ENCODE measurements at places on chromosomes 5 and 9. TPM values are rescaled to one million over a fixed set of nuclear protein-coding genes. Genes with fewer than 3 reads are reported as not detected.

The LECT2 gene
- not detected for total RNA-seq

The SLC36A2 gene
- total RNA-seq: not detected

The LTC4S gene
- total RNA-seq: 25.8 TPM

The PITX1 gene
- 1.7 TPM for total RNA-seq

The SCGB3A2 gene
- total RNA-seq: 324 TPM

The DNAH5 gene
- 16.8 TPM for total RNA-seq

The SPRY4 gene
- total RNA-seq: 81.2 TPM

The IRF1 gene
- 88.5 TPM for total RNA-seq

The TMEM215 gene
- not detected for total RNA-seq

The GRM6 gene
- not detected for total RNA-seq

The DIRAS2 gene
- not detected for total RNA-seq

The PCDHGA6 gene
- 7.3 TPM for total RNA-seq

The BTNL3 gene
- not detected for total RNA-seq

The SPINK7 gene
- total RNA-seq: not detected

The HRCT1 gene
- 3.2 TPM for total RNA-seq

The FOXD4 gene
- total RNA-seq: 0.54 TPM

The MEIKIN gene
- total RNA-seq: not detected

The ACTBL2 gene
- total RNA-seq: not detected

The PCDHB8 gene
- 2.1 TPM for total RNA-seq

Data from upper lobe of left lung (tissue), 6 donors.